ENCODE measurements at places on chromosomes 11 and 22.

DNA sequence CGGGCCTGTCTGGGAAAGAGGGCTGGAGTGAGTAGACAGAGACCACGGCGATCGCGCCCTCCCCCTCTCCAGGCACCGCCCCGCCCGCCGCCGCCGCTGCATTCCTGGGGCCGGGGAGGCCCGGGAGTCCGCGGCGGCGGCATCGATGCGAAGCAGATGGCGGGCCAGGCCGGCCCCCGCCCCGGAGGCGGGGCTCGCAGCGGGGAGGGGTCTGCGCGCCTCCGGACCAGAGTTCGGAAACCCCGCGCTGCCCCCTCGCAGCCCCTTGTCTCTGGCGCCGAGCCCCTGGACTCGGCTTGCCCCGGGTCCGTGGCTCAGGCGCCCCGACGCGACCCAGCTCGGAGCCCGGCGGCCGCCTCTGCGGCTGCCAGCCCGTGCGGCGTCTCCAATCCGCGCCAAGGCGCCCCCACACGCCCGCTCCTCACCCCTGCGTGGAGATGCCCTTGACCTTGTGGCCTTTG, 1.3 kb downstream of the SCARF2 start:
- no peak for DNase-seq

GRCh38 chr22:29605527-29605850, 2.1 kb downstream of the NF2 start:
- no peak for DNase-seq

DNA sequence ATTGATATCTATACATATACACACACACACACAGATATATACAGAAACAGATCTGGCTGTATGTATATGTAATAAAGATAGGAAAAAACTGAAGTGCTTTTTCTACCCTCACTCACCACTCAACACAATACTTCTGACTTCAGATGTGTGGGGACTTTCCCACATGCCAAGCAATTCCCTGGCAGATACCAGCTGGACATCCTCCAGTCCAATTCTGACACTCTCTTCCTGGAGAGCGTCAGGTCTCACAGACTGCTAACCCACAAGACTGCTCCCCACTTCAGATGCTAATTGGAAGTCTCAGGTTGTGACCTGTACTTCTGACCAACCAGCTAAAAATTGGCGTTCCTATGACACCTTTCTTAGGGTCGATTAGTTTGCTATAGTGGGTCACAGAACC, 140.6 kb downstream of the ATG16L2 start:
- no peak for DNase-seq

- DNase-seq: no peak
Observed at GRCh38 chr11:116061322-116061721, 557.1 kb upstream of the CADM1 start.

GRCh38 chr11:59423835-59424234, 2.4 kb downstream of the OR5A2 start:
- DNase-seq: no peak

DNA sequence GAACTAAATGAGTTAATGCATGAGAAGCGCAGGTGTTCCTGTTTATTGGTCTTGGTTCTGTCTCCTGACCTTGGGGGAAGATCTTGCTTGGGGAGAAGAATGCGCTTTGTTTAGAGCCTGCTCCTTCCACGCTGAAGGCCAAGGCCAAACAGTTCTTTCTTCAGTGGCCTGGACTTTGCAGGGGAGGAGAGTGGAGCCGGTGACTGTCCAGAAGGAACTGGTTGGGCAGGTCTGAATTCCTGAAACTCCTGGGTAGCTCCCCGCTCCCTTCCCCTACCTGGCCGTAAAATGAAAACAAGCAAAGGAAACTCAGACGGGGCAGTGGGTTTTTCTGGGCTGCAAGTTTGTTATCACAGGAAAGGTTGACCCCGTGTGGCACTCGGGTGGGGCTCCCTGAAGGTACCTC, 3.6 kb downstream of the ARHGAP8 start:
- DNase-seq: no peak

- no peak for DNase-seq
Observed at GRCh38 chr11:105177658-105178057, 38.1 kb upstream of the CARD18 start.

- no peak for DNase-seq
Observed at GRCh38 chr22:23073526-23074229, 3.4 kb downstream of the GNAZ start.

- DNase-seq: no peak
Observed at GRCh38 chr11:56890584-56891305, 98.0 kb upstream of the OR5AK2 start.

GRCh38 chr22:20748082-20748481, 25.8 kb upstream of the SERPIND1 start:
- no peak for DNase-seq

DNA sequence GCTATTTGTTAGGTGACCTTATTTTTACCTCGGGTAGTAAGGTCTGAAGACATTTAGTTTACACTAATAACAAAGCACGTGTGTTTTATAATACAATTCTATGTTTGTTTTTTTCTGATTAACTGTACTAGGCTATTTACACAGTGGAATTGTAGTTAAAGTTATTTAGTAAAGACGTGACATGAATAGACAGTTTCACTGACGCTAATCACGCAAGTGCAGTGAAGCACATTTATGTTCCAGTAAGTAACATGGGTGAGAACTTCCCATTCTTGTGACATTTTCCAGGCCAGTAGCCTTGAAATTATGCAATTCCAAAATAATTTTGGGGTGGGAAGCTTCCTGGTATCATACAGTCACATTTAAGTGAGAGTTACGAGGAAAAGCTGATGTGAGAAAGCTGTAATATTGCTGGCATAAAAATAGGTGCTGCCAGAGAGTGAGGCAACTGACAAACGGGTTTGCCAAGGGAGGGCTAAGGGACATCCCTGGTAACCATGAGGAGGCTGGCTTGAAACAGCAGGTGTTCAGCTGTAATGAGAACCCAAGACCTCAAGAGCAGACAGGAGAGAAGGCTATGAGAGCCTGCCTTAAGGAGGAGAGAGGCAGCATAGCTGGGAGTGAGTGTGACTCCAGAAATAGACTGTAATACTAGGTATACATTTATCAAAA, 378.8 kb downstream of the DCDC1 start:
- no peak for DNase-seq

DNA sequence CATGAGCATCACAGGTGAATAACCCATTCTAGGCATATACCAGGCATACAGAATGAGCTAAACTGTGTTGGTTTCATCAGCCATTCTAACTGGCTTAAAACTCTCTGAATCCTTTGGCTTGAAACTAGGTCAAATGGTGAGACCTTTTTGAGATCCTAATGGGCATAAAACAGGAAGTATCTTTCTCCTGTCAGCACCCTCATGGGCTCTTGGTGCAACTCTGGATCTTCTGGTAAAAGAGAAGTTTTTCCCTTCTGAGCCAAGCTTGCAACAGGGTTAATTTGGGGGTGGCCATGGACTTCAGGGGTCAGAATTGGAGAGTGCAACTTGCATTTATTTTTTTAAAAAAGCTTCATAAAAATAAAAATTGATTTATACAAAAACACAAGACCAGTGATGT, 67.9 kb upstream of the GRAMD1B start:
- no peak for DNase-seq

GRCh38 chr11:16223558-16223957, 132.8 kb downstream of the SOX6 start:
- DNase-seq: no peak

DNA sequence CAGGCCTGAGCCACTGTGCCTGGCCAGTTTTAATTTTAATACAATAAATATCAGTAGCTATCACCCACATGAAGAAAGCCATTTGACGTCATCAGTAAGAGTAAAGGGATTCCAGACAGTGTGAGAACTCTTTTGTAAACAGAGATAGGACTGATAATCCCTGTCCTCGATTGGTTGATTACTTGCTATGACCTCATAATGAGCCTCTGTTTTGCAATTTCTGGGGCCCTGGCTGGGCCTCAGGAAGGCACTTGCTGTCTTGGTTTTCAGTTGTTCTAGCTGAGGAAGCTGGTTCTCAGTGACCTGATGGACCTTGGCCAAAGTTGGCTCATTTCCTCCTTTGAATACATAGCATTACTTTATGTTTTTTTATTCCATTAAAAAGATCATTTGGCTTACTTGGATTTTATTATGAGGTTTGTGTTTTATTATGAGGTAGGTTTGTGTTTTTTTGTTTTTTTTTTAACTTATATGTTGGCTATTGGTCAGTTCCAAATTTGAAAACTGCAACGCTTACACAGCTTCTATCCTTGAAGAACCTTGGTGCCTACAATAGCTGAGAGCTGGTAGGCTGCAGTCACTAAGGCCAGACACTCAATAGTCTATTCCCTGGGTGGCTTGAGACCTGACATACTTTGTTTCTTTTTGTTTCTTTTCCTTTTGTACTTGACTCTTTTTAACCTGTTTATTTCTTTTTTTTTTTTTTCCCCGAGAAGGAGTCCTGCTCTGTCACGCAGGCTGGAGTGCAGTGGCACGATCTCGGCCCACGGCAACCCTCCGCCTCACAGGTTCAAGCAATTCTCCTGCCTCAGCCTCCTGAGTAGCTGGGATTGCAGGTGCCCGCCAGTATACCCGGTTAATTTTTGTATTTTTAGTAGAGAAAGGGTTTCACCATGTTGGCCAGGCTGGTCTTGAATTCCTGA, 20.0 kb downstream of the MARK2 start:
- no peak for DNase-seq

GRCh38 chr11:91178366-91178765, 955.5 kb upstream of the CHORDC1 start:
- DNase-seq: no peak

DNA sequence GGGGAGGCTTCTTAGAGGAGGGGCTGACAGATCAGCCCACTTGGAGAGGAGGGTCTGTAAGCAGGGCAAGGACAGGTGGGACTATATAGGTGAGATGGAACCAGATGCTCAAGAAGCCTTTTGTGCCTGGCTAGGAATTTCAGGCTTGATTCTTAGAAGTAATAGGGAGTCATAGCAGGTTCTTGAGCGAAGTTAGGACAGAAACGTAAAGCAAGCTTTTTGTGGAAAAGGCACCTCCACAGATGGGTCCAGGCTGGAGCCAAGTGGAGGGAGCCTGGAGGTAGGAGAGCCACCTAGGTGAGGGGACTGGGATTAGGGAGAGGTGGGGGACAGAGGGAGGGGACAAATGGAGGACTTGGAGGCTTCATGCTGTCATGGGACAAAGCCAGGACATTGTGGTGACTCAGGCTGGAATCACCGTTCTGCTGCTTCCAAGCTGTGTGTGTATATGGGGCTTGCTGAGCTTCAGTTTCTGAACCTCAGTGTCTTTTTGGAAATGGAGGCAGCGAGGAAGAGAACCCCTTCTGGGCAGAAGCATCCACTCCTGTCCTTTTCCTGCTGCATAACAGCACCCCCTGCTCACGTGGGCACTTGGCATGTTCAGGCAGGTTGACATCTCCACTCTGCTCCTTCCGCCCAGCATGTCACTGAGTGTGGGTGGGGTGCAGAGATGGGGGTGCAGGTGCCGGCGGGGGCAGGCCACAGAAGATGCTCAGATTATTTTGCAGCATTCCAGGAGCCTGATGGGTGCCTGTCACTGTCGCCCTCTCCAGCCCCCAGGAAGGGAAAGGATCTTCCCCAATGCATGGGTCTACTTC, 58.0 kb downstream of the MCM5 start:
- no peak for DNase-seq

DNA sequence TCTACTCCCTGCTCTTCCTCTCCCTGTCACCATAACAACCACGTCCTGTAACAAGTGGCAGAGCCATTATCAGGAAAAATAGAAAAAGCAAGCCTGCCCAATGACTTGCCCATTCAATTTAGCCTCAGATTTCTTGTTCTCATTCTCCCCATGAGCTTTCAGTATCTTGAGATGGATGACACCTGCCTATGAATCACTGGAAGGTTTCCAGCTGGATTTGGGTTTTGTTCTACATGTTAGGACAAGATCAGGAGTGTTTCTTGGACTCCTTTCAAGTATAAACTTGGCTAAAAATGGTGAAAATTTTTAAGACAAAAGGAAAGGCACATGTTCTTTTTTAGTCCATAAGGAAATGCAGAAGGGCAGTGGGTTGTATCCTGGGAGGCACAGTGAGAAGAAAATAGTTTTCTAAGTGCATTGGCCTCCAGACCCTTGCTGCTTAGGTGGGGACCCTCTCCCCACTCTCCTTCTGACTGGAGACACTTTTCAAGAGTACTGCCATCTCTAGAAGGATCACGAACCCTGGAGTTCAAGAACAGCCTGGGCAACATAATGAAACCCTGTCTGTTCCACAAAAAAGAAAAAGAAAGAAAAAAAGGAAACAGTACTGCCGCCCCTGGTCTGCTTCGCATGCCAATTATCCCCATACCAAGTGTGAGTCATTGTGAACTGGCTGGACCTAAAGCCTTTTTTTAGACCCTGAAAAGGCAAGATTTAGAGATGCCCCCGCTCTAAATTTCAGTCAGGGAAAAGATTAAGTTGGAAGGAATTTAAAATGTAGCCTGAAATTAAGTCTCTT, 51.0 kb downstream of the MTNR1B start:
- DNase-seq: no peak

DNA sequence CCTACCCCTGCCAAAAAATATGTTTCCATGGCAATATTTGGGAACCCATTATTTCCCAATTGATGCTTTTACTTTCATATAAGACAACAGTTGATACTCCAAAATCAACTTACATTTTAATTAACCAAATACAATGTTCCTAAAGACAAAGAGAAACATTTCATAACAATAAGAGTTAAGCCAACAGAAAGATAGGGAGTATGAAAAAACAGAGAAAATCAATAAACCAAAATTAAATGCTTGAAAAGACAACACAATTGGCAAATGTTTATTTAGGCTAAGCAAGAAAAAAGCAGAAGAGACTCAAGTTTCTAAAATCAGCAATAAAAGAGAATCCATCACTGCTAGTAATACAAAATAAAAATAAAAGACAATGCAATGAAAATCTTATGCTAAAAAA, 123.1 kb upstream of the VPREB1 start:
- DNase-seq: no peak

DNA sequence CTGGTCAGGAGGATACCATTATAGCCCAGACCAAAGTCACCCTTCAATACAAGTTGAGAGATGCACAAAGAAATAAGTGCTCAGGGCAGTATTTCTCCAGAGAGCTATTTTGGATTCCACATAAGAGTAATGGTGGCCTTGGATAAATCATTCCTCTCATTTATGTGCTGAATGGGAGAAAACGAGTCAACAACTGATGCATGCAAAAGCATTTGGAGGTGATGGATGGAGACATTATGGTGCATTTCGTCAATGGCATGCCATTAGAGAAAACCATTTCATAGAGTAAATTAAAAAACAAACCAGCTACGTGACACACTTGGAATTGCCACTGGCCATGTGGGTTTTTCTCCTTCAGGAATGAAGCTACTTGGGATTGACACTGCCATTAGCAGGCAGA, 81.2 kb downstream of the ARL14EP start:
- no peak for DNase-seq

All from GDM1 (cell line).